Stimulated activated memory B cell treated with anti-CD40 and anti-IgM and Interleukin-4, amounts not matched to agents 10 μg/mL and 1 μg/mL and 100 μg/mL, for 72 hours (primary cell): ENCODE measurements at places on chromosomes 11 and 22.

DNA sequence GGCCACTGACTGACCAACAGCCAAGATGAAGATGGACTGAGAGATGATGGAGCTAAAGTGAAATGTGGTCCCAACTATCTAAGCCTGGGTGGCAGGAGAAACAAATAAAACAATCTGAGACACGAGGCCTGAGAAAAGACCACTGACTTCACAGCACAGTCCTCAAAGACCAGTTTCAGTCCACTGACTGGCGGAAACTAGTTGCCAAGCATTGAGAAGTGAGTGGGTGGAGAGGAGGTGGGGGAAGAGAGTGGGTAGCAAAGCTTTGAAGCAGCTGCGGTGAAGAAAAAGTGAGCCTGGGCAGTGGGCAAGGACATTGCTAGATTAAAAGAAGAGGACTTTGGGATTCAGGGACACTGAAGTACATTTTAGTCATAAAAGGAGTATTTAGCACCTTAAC is 1.9 kb downstream of the MS4A1 start:
- ATAC-seq, result peak; percentile 55

- no peak for ATAC-seq
Observed at GRCh38 chr11:8387141-8387540, 123.5 kb upstream of the LMO1 start.

- no peak for ATAC-seq
Observed at GRCh38 chr22:48144318-48144717, 1381.9 kb downstream of the TBC1D22A start.

DNA sequence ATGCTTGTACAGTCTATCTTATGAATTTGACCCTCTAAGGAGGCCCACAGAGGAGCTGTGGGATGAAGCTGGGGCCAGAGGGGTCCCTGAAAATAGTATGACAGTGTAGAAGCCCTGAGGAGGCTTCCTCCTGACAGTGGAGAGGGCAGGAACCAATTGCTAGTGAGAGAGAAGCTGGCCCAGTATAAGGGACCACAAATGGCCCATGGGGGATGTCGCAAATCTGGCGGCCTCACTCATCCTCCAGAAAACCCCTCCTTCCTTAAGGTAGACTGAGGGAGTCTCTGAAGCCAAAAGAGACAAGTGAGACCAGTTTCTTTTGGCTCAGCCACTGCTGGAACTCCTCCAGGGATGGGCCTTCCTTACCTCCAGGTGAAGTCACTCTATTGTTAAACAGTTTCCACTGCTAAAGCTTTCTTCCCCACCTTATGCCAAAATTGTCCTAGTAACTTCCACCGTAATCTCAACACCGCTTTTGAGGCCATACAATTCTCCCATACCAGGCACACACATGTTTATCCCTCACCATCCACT is 17.8 kb upstream of the CASTOR1 start:
- no peak for ATAC-seq

GRCh38 chr11:110850846-110851245 is 138.6 kb upstream of the ARHGAP20 start:
- ATAC-seq, result no peak

DNA sequence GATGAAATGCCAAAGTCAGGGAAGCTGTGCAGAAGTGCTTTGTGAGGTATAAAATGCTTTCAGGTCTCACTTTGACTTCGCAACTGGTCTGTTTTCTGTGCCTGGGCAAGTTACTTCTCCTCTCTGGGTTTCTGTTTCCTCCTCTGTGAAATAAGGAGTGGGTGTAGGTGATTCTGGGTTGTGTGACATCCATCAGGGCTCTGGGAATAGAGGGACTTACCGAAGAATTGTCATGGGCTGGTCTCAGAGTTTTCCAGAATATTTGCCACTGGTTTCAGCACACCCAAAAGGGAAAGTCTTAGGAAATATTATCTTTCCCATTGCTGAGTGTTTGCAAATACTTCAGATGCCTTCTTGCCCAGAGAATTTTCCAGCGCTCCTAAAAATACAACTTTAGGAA is 118.4 kb downstream of the KIAA1671 start:
- ATAC-seq, result no peak

GRCh38 chr11:65432686-65433582 is 10.3 kb downstream of the NEAT1 start:
- no peak for ATAC-seq

GRCh38 chr11:104772806-104773241 is 125.4 kb downstream of the CASP12 start:
- no peak for ATAC-seq

DNA sequence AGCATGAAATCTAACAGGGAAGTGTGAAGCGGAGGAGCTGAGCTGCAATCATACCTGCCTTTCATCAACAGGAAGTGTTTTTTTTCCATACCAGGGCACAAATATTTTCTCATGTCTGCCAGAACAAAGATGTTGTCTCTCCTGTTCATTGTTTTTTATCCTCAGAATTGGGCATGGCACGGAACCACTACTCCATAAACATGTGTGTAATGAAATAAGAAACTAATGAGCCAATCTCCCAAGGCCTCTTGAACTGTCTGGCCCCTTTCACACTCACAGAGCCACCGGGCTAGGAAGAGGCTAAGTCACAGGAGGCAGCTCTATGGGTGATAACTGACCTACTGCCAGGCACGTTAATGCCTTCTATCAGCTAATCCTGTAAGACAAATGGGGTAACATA is 124.4 kb downstream of the ETS1 start:
- ATAC-seq, result no peak

GRCh38 chr11:100329352-100329751 is 357.7 kb upstream of the ARHGAP42 start:
- ATAC-seq, result no peak

GRCh38 chr11:35496416-35496815 is 29.0 kb downstream of the PAMR1 start:
- no peak for ATAC-seq
